ENCODE measurements at places on chromosomes 13 and 19.

DNA sequence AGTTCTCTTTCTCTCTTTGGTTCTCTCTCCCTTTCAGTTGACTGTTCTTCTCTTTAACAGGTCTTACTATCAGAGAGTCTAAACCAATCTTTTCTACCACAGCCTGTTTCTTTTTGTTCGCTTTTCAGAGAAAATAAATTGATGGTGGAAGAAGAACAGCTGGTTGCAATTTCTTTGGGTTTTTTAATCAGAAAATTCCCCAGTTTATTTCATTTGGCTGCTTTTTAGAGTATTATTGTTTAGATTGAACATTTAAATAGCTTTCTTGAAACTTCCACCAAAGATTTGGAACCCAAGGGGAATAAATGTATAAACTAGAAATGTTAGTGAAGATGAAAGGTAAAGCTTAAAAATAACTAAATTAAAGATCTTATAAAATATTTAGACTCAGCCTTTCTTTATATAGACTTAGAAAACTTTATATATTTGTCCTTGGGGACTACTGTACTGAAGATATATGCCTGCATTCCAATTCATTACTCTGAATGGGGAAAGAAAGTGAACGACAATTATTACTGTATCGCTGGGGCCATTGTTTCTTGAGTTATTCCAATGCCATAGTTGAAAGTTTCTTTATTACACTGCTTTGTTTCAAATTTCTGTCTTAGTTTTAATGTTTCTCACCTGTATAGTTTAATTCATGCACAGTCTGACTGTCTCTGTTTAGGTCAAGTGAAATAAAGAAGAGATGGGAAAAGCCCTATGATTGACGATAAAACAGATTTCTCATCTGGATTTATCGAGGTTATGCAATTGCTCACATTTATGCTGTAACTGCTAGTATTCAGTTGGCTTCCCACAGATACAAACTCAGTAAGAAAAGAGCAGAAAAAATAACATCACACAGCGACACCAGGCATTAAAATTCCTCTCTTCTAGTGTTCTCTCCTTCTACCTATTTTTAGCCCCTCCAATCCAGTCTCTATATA lies 169.4 kb upstream of the CSNK1A1L start:
- no peak for DNase-seq

DNA sequence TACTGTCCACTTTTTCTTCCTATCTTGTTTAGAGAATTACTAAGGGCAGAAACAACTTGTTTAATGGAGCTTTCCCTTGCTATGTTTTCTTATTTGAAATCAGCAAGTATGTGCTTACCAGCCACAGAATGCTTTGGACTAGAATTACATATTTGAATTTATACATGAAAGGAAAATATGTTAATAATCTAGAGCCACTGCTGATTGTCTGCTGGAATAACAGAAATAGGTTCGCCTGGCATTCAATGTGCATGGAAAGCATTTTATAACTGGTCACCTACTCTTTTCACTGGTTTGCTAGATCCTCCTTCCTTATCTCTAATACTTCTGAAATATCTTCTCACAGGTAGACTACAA lies 8.0 kb downstream of the EFNB2 start:
- no peak for DNase-seq

DNA sequence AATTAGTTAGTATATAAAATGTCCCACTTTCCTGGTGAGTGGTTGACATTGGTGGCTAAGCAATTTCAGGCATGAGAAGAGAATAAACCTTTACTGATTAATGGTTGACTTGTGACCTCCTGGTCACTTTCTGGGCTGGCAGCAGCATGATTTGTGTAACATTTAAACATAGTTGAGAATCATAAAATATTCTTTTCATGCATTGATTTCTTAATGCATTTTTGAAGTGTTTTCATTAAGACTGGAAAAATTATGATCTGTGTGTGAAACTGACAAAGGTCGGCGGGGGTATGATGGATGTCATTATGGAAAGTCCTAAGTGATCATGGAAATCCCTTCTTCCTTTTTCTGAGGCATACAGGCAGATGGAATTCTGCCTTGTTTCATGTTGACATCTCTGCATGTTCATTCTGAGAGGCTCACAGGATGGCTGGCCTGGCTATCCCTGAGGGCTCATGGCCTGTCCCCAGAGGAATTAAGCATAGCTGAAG lies 98.7 kb upstream of the RNF113B start:
- no peak for DNase-seq

DNA sequence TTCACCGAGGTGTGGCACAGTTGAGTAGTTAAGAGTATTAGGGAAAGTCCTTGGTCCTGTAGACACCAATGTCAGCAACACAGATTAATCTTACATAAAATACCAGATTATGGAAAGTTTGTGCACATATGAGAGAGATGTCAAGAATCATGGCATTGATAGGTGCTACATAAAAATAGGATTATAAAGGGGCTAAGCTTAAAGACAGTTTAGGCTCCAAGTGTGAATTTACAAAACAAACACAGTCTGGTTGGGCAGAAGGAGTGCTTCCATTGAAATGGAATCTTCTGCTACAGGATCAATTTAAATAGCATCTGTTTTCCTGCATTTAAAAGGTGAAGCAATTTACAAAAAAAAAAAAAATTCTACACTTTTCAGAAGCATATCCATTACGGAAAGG lies 292.9 kb downstream of the DNAJC15 start:
- no peak for DNase-seq

DNA sequence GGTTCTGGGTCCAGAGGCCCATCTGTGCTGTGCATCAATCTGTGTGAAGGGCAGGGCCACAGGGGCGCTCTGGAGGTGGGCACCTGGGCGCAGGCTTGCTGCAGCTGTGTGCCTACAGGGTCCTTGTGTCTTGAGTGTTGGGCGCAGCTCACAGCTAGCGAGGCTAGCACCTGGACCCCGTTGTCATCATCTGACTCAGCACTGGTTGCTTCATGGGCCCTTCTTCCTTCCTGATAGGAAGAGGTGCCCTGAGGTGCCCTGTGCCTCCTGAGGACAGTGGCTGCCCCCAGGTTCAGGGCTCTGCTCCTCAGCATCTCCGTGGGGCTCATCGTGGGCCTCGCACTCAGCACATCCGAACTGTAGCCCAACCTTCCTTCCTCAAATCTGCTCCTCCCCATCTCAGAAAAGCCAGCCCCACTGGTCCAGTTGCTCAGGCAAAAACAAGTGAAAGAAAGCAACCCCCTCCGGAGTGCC lies 54.8 kb downstream of the GATAD2A start:
- no peak for DNase-seq

DNA sequence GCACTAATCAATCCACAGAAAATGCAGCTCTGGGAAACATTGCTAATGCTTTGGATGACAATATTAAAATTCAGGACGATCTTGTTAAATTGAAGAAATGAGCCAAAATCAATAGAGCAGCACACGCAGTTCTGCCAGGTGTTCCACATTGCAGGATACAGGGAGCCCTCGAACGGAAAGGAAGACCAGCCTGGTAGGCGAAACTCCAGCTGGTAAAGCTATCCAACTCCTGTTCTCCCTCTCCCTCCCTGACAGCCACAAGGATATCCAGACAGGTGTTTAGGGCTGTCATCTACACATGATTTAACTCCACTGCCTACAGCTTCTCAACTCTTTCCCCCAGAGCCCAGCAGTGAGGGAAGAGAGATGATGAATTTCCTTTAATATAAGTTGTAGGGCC lies 67.7 kb downstream of the EPSTI1 start:
- DNase-seq = no peak

DNA sequence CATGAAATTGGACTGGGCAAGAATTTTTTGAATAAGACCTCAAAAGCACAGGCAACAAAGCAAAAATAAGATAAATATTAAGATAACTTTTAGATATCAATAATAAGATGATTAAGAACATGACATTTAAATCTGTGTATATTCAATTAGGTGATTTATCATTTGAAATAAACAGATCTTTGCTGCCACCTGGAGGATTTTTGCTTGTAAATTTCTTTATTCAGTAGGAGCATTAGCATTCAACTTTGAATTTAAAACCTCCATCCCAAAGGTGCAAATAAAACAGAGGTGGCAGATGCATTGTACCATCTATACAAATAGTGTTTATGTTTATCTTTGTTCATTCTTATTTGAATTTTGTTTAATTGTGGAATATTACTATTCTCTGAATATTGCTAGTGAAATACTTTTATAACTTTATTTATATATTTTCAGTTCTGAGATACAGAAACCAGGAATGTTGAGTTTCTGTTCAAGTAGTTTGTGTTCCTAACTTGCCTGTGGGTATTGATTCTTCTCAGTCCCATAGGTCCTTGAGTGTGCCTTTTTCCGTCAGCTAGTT lies 20.9 kb downstream of the COG6 start:
- no peak for DNase-seq

DNA sequence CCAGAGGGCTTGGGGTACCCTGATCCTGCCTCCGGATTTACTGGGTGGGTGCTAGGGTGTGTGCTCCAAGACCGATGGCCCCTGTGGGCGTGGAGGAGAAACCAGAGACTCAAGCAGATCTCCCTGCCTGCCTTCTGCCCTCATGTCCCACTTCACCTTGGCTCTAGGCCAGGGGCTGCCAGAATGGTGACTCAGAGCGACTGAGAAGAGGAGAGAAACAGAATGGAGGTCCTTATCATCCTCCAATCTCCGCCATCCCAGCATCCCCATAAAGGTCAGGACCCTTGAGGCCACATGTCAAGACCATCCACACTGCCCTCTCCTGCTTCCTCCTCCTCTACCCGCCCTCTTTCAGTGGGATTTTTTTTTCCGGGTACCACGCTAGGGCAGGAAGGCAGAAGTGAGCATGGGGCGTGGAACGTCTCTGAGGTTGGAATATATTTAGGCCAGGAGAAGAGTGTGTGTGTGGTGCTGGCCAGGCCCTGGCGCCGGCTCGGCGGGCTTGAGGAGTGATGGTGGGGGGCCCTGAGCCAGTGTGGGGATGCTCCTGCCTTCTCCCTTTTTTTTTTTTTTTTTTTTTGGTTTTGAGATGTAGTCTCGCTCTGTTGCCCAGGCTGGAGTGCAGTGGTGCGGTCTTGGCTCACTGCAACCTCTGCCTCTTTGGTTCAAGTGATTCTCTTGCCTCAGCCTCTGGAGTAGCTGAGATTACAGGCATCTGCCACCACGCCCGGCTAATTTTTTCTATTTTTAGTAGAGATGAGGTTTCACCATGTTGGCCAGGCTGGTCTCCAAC lies 22.3 kb downstream of the IER2 start:
- no peak for DNase-seq

- DNase-seq = no peak
Observed at GRCh38 chr19:51096473-51097165, 11.6 kb downstream of the CTU1 start.

- no peak for DNase-seq
Observed at GRCh38 chr19:50197348-50197747, 6.1 kb upstream of the MYH14 start.

DNA sequence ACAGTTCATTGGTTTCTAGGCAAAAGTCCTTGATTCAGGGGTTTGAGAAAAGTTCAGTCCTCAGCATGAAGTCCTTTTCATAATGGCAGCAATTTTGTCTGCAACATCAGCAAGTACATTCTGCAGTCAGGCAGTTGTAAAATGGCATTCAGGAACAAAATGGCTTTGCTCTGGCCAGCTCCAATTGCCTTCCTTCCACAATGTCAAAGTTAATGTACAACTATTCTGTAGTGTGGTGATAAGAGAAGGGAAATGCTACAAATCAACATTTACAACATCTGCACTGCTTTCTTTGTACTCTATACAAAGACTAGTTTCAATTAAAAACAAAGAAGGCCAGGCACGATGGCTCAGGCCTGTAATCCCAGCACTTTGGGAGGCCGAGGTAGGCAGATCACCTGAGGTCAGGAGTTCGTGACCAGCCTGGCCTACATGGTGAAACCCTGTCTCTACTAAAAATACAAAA lies 1.8 kb upstream of the NEK3 start:
- no peak for DNase-seq

DNA sequence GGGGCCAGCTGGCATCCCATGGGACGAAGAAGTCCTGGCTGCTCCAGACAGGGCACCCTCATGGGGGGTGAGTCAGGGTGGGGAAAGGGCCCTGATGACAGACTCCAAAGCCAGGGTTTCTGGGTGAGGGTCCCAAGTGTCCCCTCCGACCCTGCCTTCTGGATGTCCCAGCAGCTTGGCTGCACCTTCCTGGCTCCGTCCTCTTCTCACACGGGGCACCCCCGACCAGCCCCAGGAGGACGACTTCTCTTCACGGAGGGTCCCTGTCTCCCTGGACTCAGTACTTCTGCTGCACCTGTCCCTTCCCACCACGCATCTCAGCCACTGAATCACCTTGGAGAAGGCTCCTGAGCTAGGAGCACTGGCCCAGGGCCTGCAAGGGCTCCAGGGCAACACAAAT lies 19.9 kb downstream of the MIER2 start:
- no peak for DNase-seq

- no peak for DNase-seq
Observed at GRCh38 chr13:62799931-62800436, 1384.3 kb upstream of the PCDH20 start.

GRCh38 chr19:10288662-10289166 lies 1.0 kb upstream of the ICAM5 start:
- DNase-seq = no peak

DNA sequence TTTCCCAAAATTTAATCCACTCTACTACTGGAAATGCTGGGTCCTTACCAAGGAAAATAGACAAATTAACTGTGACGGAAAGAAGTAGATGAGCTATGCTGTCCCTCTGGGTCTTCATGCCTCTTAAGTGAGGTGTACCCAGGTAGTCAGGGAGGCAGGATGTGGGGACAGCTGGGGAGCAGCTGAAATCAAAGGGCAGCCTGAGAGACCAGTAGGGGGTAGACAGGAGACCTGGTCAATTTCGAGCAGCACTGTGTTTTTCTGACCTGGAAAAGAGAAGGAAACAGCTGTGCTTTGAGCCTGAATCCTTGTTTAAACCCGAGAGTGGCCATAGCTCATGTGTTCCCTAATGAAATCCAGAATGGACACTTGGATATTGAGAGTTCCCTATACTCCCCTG lies 587.3 kb downstream of the EFNB2 start:
- no peak for DNase-seq

DNA sequence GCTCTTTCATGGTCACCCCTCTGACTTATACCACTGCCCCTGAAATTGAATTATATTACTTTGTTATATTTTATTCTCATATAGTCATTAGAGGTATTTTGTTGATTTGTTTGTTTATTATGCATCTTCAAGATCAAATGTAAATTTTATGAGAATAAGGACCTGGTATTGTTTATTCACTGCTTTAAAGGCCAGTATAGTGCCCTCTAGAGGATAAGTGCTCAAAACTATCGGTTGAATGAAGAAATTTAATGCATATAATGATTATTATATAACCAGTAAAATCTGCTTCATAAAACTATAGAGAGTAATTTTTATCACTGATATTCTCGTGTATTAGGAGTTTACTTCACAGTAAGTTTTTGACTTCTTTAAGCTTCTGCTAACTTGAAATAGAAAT lies 1401.9 kb downstream of the SLITRK1 start:
- DNase-seq = no peak

- DNase-seq = no peak
Observed at GRCh38 chr13:110455444-110455843, 106.1 kb downstream of the RAB20 start.

GRCh38 chr13:77986713-77987112 lies 68.1 kb upstream of the EDNRB start:
- DNase-seq = no peak

DNA sequence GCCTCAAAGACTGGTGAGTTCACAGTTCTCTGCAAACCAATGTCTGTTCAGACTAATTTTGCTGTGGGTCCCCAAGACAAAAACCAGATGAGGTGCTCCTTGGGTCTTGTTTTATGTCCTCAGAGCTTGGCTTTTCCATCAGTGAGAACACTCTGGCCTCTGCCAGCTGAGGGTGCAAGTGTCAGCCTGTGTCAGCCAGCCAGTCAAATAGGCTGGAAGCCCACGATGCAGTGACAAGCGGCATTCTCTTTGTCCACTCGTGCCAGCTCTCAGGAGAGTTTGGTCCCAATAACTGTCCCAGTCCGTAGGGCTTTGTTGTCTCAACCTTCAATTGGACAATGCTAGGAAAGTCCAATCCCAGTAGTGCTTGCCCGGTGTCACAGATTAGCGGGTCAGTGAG lies 9.4 kb upstream of the AKT2 start:
- no peak for DNase-seq

Data from stimulated activated CD4-positive, alpha-beta T cell treated with anti-CD3 and anti-CD28 coated beads, TNF-alpha, amount 100 ng/mL, for 48 hours (primary cell).